GF-D8 (cell line): ENCODE measurements at places on chromosomes 1 and 21.

DNA sequence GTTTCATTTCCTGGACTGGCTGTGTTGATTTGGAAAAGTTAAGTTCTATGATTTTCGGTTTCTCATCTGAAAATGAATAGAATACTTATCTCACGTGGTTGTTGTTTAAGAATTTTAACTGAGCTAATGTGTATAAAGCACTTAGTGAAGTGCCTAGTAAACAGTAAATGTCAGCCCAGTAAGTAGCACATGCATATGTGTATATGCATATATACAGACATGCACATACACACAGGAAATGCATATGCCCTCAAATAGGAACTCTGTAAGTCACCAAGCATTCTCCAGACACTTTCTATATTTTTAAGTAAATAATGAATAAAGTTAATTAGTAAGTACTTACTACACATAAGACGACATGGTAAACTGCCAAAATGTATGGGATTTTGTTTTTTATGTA lies 128.6 kb downstream of the CLEC20A start:
- no peak for DNase-seq

GRCh38 chr1:150162862-150163706 lies 13.4 kb downstream of the PLEKHO1 start:
- DNase-seq = peak; percentile 89

- DNase-seq = no peak
Observed at GRCh38 chr1:216183454-216183853, 239.8 kb downstream of the USH2A start.

- DNase-seq = no peak
Observed at GRCh38 chr1:115330480-115331013, 7.5 kb downstream of the NGF start.

DNA sequence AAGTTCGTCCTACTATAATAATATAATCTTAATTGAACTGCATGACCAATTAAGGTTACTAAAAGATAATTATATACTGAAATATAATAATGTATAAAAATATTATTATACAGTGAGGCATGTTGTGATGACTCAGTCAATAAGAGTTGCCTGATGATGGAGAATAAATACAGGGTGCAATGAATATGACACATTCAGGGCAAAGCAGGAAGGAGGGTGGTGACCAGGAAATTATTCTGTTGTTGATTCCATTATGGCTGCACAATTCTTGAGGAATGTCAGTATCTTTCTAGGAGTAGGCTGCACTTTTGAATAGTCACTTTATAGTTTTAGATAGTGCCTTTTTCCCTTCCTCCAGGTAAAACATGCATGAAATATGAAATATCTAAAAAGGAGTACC lies 46.4 kb upstream of the RGS21 start:
- no peak for DNase-seq
